SK-N-MC (cell line): ENCODE measurements at places on chromosomes 13 and 19.

GRCh38 chr13:98582947-98583346 lies 6.0 kb upstream of the STK24 start:
- no peak for DNase-seq

- no peak for DNase-seq
Observed at GRCh38 chr13:37918751-37919150, 49.2 kb upstream of the TRPC4 start.

DNA sequence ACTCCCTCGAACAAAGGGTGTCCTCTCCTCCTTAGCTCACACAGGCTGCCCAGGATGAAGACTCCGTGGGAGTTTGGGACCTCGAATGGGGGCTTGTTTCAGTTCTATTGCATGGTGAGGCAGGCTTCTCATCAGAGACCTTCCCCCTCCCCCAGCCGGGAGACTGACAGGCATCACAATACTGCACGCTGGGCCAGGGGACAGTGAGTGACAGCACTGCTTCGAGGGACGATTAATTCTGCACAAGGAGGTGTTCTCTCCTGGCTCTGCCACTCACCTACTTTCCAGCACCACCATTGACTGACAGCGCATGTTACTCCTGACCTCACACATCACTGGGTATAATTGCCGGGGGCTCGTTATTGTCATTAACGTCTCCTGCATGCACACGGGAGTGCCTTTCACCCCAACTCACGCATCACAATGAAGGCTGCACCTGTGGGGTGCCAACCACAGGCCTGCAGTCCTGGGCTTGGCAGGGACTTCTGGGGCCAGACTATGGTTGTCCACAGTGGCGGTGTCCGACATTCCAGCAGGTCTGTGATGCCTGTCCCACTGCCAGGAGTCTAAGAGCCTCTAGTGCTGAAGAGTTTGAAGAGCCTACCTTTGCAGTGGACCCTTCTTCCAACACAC lies 412.2 kb upstream of the TSHZ3 start:
- DNase-seq = no peak

GRCh38 chr19:40744554-40745401 lies 5.5 kb downstream of the ACTMAP start:
- DNase-seq = no peak

GRCh38 chr13:41970918-41971317 lies 10.0 kb upstream of the VWA8 start:
- DNase-seq = no peak

GRCh38 chr19:33763633-33764371 lies 32.9 kb upstream of the KCTD15 start:
- no peak for DNase-seq

GRCh38 chr19:47156861-47157430 lies 26.3 kb downstream of the SAE1 start:
- DNase-seq = no peak

GRCh38 chr19:5881543-5882299 lies 11.4 kb upstream of the FUT5 start:
- DNase-seq = no peak

GRCh38 chr13:61142506-61142905 lies 273.1 kb downstream of the PCDH20 start:
- no peak for DNase-seq

DNA sequence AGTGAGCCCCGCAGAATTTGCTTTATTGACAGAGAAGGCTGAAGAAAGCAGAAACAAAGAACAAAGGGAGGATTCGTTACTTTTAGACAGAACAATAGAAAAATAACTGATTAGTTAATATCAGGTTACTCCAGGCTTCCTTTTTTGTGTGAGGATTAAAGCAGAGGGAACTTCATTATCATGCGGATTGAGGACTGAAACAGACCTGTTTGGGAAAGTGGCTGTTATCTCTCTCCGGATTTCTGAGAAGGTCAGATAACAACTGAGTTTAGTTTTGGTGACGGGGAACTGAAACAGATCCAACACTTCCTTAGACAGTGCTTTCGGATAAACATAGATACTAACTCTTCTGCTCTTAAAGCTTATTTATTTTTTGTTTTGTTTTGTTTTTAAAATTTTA lies 246.4 kb upstream of the ZNF507 start:
- no peak for DNase-seq

GRCh38 chr19:30512176-30513081 lies 140.2 kb downstream of the ZNF536 start:
- peak; percentile 65 for DNase-seq

DNA sequence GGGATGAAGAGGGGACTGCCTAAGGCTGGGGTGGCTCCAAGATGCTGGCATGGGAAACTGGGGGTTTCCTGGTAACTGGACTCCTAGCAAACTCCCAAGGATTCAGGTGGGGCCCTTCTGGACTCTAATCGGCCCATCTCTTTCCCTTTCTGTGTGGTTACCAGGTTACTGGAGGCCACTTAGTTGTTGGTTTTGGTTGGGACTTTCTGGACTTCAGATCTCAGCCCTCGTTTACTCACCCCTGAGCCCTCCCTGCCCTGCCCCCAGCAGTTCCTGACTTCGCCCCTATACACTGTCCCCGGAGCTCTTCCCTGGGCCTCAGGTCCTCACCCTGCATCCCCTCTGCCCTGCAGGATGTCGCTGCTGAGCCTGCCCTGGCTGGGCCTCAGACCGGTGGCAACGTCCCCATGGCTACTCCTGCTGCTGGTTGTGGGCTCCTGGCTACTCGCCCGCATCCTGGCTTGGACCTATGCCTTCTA lies 328 bp downstream of the CYP4F12 start:
- DNase-seq = no peak

- DNase-seq = no peak
Observed at GRCh38 chr19:2579678-2580280, 103.9 kb downstream of the GADD45B start.
